Nephron progenitor cell (in vitro differentiated cells): ENCODE measurements at places on chromosomes 13 and 19.
A peak's percentile ranks its signal among the peaks of the same experiment; 100 is the strongest.

DNA sequence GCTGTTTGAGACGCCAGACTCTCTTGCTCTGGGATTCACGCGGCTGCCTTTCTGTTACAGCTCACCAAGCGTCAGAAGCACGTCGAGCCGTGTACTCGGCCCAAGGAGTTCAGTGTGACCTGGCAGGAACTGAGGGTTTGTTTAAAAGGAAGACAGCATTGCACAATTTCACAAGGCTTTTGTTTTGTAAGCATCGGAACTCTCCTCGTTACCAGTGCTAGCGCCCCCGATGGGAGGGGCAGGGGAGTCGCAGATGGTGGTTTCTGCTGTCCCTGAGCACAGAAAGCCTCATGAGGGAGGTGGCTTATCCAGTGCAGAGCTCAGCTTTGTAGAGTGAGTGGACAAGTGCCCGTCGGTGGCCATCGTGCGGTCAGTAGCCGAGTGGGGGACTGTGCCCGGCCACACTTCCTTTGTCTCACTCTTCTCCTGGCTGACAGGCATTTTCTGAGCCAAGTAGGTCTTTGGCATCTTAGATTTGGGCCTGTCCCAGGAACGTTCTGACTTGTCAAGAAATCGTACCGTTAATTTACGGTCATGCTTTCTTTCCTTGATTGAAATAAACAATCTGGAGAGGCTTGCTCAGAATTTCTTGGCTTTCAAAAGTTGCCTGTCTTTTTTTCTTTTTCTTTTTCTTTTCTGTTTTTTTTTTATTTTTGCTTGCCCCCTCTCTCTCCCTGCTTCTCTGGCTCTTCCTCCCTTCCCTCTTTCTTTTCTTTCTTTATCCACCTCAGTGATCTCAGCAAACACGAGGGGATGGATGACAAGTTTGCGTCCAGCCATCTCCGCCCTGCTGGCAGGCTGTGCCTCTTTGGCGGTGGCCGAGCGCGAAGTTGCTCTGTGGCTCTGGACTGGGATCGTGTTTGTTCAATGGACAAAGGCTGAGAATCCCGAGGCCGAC is 7.7 kb downstream of the KDM4B start:
- H3K4me1 ChIP-seq, result peaks cover 69% of the 10 kb centered on the region
- no peaks in the 10 kb centered on the region for H3K27me3 ChIP-seq
- no peak for DNase-seq
- peak overlapping the region; percentile 59 for H3K4me3 ChIP-seq
- peaks cover 6% of the 10 kb centered on the region for H3K36me3 ChIP-seq

DNA sequence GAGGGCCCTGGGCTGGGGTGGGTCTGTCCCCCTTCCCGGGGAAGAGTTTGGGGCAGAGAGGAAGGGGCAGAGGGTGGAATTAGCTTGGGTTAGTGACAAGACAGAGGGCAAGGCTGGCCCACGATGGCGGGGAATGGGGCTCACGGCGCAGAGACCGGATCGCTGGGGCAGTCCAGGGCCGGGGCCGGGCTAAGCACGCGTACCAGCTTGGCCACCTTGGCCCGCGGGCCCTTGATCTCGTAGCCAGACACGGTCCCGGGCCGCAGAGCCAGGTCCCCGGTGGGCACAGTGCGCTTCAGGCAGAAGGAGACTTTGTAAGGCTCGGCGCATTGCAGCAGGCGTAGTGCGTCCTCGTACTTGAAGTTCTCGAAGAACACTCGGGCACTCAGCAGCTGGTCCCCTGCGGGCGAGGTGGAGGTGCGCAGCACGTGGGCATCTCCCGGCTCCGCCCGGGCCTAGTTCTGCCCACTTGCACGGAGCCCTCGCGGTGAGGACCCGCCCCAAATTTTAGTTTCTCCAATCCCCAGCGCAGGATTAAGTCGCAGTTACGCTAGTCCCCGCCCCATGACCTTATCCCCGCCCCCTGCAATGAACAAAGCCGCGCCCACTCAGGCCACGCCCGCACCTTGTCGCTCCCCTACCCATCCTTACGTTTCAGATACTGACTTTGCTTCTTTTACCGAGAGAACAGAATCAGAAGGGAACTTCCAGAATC is 8.6 kb upstream of the HIPK4 start:
- peaks cover 15% of the 10 kb centered on the region for H3K27me3 ChIP-seq
- H3K27ac ChIP-seq, result no peak overlapping the region
- H3K36me3 ChIP-seq, result no peaks in the 10 kb centered on the region
- peaks cover 30% of the 10 kb centered on the region for H3K4me1 ChIP-seq

- H3K36me3 ChIP-seq, result peaks cover 48% of the 10 kb centered on the region
- H3K4me1 ChIP-seq, result no peaks in the 10 kb centered on the region
- H3K27ac ChIP-seq, result no peak overlapping the region
- DNase-seq, result no peak
- no peak overlapping the region for H3K4me3 ChIP-seq
- H3K27me3 ChIP-seq, result peaks cover 2% of the 10 kb centered on the region
Observed at GRCh38 chr19:36807029-36807428, 31.2 kb downstream of the ZNF790 start.

- peaks cover 4% of the 10 kb centered on the region for H3K27me3 ChIP-seq
- peaks cover 12% of the 10 kb centered on the region for H3K36me3 ChIP-seq
Observed at GRCh38 chr13:30319130-30319529, 11.8 kb upstream of the KATNAL1 start.

DNA sequence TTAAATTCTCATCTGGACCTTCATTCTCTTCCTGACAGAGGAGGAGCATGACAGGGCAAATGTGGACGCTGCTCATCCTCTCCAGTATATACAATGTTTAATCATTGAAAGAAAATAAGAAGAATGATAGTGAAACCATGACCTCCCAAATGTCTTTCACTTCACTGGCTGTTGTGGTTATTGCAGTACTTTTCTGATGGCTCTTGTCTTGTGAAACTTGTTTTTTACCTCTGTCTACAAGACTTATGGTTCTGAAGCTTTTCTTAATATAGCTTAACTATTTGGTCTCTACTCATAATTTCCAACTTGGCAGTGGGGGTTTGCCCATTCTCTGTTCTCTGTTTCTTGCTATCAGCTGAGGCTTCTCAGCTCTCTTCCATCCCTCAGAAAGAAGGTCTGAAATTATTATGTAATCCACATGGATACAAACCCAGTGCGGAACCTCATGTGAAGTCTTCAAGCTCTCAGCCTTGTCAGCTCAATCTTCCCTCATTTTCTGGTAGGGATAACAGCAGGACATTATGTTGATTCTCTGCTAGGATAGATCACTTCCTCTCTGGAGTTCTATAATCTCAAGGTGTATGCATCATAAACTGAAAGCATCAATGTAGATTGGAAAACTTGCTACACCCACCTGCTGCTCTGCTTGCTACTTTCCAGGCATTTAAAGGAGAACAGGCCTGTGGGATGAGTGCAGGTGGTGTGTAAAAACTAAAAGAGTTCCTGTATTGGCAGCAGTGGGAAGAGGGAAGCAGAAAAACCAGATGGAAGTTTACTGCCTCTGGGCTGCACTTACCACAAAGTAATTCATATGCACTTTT is 250.3 kb upstream of the HTR2A start:
- DNase-seq, result no peak
- peak overlapping the region; percentile 51 for H3K27ac ChIP-seq
- no peak overlapping the region for H3K4me3 ChIP-seq
- H3K27me3 ChIP-seq, result peaks cover 5% of the 10 kb centered on the region

DNA sequence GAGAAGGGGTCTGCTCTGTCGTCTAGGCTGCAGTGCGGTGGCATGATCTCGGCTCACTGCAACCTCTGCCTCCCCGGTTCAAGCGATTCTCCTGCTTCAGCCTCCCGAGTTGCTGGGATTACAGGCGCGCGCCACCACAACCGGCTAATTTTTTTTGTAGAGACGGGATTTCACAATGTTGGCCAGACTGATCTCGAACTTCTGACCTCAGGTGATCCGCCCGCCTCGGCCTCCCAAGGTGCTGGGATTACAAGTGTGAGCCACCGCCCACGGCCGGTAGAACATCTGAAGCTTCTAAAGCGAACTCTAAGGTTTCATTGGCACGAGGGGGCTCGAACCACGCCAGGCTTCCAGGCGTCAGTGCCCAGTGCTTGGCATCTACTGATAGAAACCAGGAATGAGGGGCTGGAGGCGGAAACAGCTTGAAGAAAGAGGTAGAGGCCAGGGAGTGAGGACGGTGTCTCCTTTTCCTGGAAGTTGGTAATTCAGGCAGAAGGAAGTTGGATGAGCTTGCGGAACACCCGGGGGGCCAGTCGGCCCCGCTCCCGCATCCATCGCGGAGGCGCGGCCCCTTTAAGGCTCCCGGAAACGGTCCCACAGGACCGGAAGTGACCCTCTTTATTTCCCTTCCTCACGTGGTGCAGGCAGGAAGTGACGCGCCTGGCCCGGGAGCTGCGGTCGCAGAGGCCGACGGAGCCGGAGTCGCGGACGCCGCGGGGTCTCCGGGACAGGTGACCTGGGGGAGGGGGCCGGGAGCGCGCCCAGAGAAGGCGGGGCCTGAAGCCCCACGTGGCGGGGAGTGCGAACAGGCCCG is at the start of gene CCDC9:
Gene CCDC9 (plus strand): TSS at position 647 of the 814 bp plus-strand sequence. CDS start 1,876 bp downstream, outside the sequence.
- H3K4me3 ChIP-seq, result peak within 1 kb of the TSS; percentile 93
- H3K36me3 ChIP-seq, result peaks cover 30% of the 10 kb centered on the region
- H3K27ac ChIP-seq, result peak within 1 kb of the TSS; percentile 99
- peaks cover 8% of the 10 kb centered on the region for H3K27me3 ChIP-seq
- peaks cover 36% of the 10 kb centered on the region for H3K4me1 ChIP-seq

DNA sequence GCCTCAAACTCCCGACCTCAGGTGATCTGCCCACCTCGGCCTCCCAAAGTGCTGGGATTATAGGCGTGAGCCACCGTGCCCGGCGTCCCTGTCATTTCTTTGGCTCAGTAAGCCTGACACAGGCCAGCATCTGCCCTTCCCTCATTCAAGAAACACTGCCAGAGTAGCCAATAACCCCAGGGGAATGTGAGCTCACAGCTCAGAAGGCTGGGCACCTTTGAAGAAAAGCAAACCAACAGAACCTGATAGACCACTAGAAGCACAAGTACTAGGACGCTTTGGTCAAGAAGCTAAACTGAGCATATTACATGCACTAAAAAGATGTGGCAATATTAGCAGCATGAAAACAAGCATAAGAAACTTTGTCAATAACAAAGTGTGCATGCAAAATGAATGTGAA is 14.2 kb downstream of the SIGLEC5 start:
- peaks cover 4% of the 10 kb centered on the region for H3K27me3 ChIP-seq
- no peak overlapping the region for H3K27ac ChIP-seq
- no peak overlapping the region for H3K4me3 ChIP-seq

DNA sequence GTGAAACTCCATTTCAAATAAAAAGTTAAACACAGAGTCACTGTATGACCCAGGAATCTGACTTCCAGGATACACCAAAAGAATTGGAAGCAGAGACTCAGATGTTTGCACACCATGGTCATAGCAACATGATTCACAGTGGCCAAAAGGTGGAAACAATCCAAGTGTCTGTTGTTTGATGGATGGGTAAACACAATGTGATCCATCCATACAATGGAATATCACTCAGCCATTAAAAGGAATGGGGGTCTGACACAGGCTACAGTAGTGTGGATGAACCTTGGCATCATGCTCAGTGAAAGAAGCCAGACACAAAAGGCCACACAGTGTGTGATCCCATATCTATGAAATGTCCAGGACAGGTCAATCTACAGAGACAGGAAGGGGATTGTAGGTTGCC is 174.3 kb downstream of the PTPRS start:
- peaks cover 13% of the 10 kb centered on the region for H3K36me3 ChIP-seq
- peaks cover 25% of the 10 kb centered on the region for H3K4me1 ChIP-seq

DNA sequence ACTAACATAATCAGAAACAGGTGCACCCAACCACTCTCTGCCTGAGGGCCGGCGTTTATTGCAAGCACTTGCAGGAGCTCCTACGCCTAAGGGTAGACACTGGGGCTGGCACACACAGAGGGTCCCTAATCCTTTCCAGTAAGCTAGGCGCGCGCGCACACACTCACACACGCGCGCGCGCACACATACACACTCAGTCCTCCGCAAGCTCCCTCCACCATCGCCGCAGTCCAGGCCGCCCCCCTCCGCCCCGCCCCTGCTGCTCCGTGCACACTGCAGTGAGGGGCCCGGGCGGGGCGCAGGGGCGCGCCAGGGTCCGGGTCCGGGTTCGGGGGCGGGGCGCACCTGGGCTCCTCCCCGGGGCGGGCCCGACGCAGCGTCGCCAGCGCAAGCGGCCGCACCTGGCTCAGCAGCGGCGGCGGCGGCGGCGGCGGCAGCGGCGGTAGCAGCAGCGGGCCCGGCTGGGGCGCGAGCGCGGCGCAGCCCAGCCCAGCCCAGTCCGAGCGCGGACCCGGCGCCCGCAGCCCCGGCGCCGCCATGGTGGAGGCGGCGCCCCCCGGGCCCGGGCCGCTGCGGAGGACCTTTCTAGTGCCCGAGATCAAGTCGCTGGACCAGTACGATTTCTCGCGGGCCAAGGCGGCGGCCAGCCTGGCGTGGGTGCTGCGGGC is at the start of gene CAMSAP3:
Gene CAMSAP3 (plus strand): TSS at position 398 of the 668 bp plus-strand sequence. CDS start 140 bp downstream, at position 538.
- H3K4me3 ChIP-seq, result peak within 1 kb of the TSS; percentile 79
- H3K4me1 ChIP-seq, result peaks cover 5% of the 10 kb centered on the region
- no peak within 1 kb of the TSS for H3K27ac ChIP-seq
- no peaks in the 10 kb centered on the region for H3K36me3 ChIP-seq

GRCh38 chr13:100214886-100215285 is 126.0 kb downstream of the PCCA start:
- H3K27ac ChIP-seq, result no peak overlapping the region
- H3K4me3 ChIP-seq, result no peak overlapping the region
- H3K27me3 ChIP-seq, result no peaks in the 10 kb centered on the region
- H3K36me3 ChIP-seq, result peaks cover 78% of the 10 kb centered on the region
- no peaks in the 10 kb centered on the region for H3K4me1 ChIP-seq
- DNase-seq, result no peak

- H3K36me3 ChIP-seq, result peaks cover 5% of the 10 kb centered on the region
- DNase-seq, result peak; percentile 85
- peaks cover 35% of the 10 kb centered on the region for H3K27me3 ChIP-seq
- H3K27ac ChIP-seq, result peak overlapping the region; percentile 100
- no peak overlapping the region for H3K4me3 ChIP-seq
Observed at GRCh38 chr19:6066661-6067646, 43.3 kb downstream of the RFX2 start.

DNA sequence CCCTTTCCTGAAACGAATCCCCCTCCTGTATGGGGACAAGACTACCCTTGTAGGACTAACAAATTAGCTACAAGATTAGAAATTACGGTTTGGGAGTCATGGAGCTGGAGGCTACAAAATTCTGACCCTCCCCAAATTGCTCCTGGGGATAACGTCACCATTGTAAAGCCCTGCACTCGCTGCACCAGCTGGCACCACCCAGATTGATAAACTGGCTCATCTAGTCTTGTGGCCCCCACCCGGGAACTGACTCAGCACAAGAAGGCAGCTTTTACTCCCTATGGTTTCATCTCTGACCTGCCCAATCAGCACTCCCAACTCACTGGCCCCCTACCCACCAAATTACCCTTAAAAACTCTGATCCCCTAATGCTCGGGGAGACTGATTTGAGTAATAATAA is 150.6 kb upstream of the TSC22D1 start:
- DNase-seq, result no peak
- H3K27ac ChIP-seq, result no peak overlapping the region
- no peak overlapping the region for H3K4me3 ChIP-seq
- H3K27me3 ChIP-seq, result peaks cover 2% of the 10 kb centered on the region
- no peaks in the 10 kb centered on the region for H3K4me1 ChIP-seq

DNA sequence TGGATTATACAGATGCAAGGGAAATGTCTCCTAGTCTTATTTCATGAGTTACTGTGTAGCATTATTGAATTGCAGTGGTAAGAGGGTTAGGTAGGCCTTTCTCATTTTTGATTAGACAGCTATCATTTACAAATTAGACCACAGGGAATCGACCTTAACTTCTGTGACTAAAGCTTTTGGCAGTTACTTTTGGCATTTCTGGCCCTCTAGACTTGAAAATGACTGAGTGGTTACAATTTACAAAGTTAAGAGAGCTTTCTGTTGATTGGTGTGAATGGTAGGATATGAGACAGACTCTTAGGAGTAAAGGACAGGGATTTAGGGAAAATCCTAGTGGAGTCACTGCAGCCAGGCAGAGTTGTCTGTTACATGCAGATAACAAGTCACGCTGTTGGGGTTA is 86.1 kb downstream of the GGACT start:
- no peak for DNase-seq
- H3K27ac ChIP-seq, result peak overlapping the region; percentile 93
- H3K36me3 ChIP-seq, result peaks cover 9% of the 10 kb centered on the region
- peaks cover 3% of the 10 kb centered on the region for H3K27me3 ChIP-seq
- H3K4me3 ChIP-seq, result no peak overlapping the region
